ENCODE measurements at places on chromosomes 7 and 10.

- peak; percentile 55 for DNase-seq
Observed at GRCh38 chr10:14623931-14624330, 150.8 kb downstream of the FAM107B start.

DNA sequence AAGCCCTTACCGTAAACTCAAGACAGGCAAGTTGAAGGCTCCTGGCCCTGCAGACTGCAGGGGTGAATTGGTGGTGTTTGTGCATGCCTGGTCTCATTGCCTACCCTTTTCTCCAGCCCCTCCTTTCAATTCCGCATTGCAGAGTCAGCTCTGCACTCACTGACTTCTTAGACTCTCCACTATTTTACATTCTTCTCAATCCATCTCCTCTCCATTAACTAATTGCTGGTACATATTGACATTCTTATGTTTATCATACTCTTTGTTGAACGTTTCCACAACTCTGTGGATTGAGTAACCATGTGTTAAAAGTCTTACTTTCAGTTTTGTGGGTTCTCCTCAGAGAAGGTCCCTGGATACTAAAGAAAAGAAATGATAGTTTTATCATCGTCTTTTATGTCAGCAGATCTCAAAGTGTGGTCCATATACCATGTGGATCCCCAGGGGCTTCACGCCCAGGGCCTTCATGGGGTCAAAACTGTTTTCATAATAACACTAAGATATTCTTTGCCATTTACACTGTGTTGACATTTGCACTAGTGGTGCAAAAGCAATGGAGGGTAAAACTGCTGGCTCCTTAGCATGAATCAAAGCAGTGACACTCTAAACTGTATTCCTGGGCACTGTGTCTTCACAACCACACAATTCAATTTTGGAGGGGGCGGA is 135.4 kb upstream of the FZD1 start:
- no peak for DNase-seq

- no peak for DNase-seq
Observed at GRCh38 chr10:77619964-77620703, 17.5 kb downstream of the KCNMA1 start.

- no peak for DNase-seq
Observed at GRCh38 chr7:106425017-106425719, 140.4 kb upstream of the NAMPT start.

DNA sequence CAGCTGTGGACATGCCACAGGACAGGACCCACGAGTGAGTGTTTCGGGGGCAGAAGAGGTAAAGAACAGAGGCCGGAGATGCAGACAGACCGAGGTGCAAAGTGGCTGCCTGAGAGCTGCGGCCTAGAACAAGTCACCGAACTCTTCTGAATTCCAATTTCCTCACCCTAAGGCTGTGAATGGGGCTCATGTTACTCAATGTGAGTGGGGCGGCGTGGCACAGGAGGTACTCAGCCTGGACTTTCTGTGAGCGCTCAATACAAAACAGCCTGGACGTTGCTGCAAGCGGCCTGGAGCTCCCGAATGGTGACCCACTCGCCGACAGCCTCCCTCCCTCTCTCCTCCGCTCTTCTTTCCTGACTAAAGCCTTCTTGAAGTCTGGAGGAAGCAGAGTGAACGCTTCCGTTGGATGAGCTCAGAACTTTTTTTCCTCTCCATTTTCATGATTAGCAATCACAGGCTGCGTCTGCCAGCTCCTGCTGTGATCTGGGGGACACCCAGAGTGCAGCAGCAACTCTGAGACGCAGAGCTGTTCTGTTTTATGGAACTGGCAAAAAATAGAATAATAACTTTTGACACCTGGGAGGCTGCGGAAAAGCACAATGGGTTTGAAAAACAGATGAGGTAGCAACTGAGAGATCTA is 108.5 kb downstream of the PTPRN2 start:
- no peak for DNase-seq

DNA sequence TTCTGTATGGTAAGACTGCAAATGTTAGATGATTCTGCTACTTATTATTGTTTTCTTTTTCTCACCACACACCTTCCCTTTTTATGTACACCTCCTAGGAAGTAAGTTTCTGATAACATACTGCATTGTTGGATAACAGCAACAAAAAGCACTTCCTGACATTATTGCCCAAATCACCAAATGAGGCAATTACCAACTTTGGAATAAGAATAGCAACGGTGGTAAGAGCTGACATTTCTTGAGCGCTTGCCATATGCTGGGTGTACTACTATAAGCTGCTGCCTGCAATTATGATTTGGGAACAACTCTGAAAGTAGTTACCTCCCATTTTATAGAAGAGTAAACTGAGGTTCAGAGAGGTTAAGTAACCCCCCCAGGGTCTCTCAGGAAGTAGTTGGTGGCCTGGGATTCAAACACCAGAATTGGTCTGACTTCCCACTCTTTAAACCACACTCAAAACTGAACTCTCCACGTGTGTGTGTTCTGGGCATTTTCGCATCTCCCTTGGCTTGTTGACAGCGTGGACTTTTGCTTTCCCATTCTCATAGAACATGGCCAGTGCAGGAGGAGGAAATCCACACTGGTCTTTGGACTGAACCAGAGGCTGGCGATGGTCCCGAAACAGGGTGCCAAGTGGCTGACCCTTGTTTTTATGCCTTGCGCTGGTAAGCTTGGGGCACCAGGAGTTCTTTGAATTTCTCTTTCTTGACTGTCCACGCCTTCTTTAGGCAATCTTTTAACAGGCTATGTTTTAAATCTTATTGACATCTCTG is 71.4 kb downstream of the TCF7L2 start:
- no peak for DNase-seq

DNA sequence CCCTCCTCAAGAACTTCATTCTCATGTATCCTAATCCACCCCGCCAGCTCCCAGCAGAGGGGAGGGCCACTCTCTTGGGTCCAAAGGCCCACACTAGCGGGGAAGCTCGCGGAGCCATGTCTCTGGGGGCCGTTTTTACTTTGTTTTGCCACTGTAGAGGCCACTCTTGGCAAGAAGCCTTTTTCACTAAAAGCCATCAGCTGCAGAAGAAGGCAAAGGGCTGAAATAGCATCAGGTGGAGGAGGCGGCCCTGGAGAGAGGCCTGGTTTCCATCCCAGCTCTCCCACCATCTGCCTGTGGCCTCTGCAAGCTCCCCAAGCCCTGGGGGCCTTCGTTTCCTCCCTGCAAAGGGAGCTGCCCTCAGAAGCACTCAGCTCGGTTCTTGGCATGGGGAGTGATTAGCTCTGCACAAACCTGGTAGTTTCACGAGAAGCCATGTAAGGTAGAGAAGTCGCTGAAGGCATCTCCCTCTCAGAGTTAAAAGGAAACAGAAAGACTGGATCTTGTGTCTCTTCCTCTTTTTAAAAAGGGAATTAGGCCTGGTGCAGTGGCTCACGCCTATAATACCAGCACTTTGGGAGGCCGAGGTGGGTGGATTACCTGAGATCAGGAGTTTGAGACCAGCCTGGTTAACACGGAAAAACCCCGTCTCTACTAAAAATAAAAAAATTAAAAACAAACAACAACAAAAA is 70.3 kb downstream of the PARP12 start:
- DNase-seq = peak; percentile 46

GRCh38 chr7:1532456-1533254 is 2.2 kb downstream of the MAFK start:
- no peak for DNase-seq

Measured in NCI-H1436 (cell line).